ENCODE measurements at places on chromosomes 12 and 14. TPM values are rescaled to one million over a fixed set of nuclear protein-coding genes. Genes with fewer than 3 reads are reported as not detected.

GRCh38 chr12:77236066-77236465 lies 170.7 kb upstream of the E2F7 start:
- ATAC-seq: no peak

DNA sequence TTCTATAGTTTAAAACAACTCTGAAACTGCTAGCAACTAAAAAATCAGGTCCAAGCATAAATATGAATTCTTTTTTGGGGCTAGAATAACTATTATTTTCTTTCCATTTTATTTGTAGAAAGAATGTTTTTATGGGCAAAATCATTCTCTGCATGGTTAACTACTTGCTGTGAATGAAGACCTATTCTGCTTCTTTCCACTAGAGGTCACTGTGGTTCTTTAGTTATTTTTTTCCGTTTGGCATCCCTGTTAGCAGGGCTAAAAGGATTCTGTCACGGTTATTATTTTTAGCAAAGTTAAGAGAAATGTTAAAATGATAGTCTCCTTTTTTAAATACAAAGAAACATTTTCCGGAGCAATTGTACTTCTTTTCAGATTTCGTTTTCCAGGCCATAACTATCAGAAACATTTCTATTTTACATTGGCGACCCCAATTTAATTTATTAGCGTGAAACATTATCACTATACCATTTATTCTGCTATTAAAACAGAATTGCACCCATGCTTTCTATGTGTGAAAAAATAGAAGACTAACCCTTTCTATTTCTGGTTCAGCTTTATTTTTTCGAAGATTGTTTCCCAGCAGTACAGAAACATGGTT lies 404.8 kb downstream of the ATP23 start:
- no peak for ATAC-seq

DNA sequence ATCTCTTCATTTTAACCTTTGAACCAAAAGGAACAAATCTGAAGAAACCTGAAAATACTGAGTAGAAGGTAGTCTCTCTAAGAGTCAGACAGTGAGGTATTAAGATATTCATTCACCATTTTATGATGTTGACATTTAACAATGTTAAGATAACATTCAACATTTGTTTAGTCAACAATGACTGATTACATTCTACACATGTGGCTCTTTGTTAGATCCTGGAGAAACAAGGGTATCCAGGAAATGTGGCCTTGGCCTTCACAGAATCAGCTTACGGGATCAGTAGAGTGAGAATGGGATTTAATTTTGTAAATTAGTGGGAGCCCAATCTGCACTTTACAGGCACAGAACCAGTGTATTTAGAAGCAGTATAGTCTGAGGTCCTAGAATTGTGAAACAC lies 355.5 kb downstream of the KCNH5 start:
- ATAC-seq: no peak

- ATAC-seq: no peak
These were observed 12.7 kb upstream of the TMCC3 start for GRCh38 chr12:94663071-94663470.

DNA sequence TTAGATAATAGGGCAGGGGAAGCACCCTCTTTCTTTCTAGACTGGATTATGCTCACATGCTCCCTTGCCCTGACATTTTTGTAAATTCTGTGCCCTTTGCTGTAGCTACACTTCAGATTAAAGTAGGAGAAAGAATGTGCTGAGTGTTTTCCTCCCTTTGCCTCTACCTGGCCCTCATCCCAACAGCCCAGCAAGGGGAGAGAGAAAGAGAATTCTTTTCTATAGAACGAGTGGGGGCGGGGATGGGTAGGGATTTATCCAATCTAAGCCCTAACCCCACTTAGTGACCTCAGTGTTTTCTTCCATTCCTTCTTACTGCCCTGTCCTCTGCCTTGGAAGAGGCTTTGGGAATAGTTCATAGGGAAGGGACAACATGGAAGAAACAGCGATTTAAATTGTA lies 13.5 kb downstream of the GPR84 start:
- no peak for ATAC-seq

DNA sequence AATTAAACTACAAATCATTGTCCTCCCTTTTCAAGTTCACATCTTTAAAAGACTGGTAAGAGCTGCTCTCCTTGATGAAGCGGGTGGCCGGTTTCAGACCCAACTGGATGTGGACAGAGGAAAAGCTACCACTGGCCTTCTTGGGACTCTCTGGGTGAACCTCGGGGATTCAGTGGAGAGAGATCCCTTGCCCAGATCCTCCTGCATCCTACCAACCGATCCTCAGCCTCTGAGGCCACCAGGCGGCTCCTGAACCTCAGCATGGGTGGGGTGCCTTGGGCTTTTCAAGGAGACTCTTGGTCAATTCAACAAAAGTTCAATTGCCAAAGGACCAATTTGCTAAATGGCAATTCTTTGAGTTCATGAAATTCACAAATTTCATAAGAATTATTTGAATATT lies 84.5 kb downstream of the ZFP36L1 start:
- ATAC-seq: no peak

DNA sequence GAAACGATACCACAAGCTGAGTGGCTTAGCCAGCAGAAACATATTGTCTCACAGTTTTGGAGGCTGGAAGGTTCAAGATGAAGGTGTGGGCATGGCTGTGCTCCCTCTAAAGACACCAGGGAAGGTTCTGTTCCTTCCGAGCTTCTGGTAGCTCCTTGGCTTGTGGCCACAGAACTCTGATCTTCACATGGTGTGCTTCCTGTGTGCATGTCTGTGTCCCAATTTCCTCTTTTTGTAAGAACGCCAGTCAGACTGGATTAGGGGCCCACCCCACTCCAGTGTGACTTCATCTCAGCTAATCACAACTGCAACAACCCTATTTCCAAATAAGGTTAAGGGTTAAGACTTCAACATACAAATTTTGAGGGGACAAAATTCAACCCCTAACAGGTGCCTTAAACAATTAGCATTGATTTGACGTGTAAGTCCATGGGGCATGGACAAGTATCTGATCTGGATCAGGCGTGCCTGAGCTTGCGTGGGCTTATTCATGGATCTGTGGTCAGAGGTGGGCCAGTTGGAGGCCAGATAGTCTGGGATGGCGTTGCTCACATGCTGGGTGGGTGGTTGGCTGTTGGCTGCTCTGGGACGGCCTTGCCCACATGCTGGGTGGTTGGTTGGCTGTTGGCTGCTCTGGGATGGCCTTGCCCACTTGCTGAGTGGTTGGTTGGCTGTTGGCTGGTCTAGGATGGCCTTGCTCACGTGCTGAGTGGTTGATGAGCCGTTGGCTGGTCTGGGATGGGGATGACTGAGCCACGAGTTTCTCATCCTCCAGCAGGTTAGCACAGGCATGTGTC lies 88.5 kb downstream of the LGMN start:
- ATAC-seq: peak; percentile 3

- no peak for ATAC-seq
These were observed 29.5 kb downstream of the VPS37B start for GRCh38 chr12:122866379-122866778.

DNA sequence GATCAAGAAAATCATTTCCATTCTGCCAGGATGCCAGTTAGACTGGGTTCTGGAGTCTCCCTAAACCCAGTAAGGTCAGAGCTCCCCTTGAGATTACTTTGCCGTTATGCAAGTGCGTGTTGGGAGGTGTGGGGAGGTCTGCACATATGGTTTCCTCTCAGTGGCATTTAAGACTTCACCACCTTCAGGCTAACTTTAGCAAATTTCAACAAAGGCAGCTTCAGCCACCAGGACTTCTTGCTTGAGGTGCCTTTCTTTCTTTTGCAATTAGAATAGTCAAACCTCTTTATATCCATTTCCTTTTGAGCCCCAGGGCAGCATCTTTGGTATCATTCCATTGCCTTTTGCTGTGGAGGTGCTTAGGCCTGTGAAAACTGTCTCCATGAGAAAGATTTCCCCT lies 117.2 kb upstream of the CCND2 start:
- no peak for ATAC-seq

DNA sequence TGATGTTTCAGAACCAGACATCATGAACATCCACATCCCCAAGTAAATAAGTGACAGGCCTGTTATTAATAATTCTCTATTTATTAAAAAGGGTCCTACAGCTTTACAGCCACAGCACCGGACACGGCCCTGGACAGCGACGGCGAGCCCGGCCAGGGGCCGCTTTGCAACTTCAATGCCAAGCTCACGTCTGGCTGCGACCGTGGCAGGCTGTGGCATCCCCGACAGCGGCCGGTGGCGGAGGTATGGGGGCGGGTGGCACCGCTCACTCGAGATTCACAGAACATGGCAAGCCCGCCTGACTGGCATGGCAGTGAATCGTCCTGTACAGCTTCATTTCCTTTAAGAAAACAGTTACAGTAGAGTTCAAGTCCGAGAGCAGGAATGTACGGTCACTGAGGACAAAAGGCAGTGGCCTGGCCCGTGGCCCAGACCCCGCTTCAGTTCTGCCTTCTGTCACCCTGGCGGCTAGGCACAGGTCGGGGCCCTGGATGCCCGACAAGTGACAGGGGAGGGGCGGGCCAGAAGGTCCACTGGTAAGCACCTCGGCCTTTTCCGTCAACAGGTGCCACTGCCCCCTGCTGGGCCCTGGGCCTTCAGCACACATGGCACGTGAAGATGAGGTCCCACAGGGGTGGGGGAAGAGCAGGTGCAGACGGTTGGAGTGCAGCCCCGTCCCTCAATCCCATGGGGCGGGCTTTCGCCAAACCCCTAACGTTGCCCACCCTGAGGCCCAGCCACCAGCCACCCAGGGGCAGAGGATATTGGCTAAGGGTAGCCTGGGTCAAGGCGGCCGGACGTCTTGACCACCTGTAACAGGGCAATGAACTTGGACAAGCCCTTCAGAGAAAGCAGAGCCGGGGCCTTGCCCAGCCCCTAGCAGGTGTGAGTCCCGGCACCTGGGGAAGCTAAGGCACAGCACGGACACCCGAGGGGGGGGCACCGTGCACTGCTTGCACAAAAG lies 30.3 kb downstream of the HIP1R start:
- no peak for ATAC-seq

DNA sequence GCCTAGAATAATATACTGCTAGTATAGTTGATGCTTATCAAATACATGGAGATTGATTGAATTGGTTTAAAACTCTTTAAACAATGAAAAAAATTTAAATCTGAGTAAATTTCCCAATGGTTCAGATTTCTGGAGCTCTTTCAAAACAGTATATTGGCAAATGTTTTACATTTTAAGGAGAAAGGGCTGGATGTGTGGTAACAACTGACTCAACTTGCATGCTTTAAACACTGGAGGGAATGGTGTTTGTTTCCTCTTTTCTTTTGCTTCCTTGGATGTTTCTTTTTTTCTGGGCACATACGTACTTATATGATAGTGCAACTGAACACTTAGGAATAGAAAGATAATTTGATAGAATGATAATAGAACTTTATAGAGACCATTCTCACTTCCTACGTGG lies 73.8 kb upstream of the RFX4 start:
- no peak for ATAC-seq

DNA sequence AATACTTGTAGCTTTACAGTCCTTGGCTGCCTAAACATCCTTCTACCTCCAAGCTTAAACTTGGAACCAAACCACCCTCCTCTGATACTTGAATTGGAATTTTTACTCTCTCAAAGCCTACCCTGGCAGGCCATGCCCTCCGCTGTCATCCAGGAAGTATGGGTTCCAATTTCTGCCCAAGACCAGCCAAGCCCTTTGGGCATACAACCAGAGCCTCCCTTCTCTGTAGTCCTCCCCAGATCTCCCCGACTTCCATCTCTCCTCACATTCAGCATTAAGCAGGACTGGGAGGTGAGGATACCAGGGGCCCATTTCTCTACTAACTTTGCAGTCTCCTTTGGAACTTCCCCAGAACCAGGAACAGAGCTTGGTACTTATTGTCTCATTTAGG lies 369 bp upstream of the DHH start:
- no peak for ATAC-seq

- ATAC-seq: no peak
These were observed 20.7 kb upstream of the TEX22 start for GRCh38 chr14:105377555-105378182.

GRCh38 chr14:71474301-71475265 lies 457.6 kb upstream of the RGS6 start:
- ATAC-seq: no peak

DNA sequence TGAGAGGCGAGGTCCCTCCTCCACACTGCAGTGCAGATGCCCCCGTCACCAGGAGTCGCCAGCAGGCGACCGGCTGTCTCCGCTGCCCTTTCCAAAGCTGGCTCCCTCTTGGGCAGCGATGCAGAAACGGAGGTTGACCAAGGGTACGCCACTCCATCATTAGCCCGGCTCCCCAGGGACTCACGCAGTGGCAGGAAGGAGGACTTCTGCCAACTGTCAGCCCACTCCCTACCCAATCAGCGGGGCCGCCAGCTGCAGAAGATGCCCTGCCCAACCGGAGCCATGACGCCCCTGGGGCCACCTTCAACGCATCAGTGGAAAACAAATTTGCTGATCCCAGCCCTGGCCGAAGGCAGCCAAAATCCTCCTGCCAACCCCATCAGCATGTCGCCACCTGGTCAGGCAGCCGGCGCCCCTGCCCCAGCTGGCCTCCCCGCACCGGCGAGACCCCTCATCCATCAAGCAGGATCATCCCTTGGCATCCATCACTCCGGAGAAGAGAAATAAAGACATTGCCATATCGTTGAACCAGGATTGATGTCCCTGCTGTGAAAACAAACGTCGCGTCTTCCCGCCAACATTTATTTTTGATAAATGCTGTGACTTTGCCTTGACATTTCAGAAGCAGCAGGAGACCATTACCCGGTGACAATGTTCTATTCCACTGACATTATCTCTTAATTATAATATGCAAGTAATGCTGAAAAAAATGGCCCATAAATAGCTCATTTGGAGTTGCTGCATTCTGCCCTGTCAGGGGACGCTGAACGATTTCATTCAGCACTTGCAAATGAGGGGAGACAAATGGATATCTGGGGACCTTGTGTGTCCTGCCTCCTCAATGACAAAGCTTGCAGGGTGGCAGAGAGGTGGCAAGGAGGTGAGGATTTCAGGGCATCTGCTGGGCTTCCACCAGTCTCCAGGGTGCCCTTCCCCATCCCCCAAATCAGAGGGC lies 105.1 kb downstream of the SCARB1 start:
- no peak for ATAC-seq

GRCh38 chr14:44846232-44846824 lies 115.4 kb downstream of the KLHL28 start:
- ATAC-seq: no peak

- ATAC-seq: no peak
These were observed 12.8 kb downstream of the SLC38A2 start for GRCh38 chr12:46359667-46360280.

GRCh38 chr12:68792952-68793351 lies 15.0 kb upstream of the MDM2 start:
- peak; percentile 74 for ATAC-seq

Gene CCDC196
- not detected for total RNA-seq

Gene CELA1
- total RNA-seq: not detected

Gene KLRF1
- not detected for total RNA-seq

Gene RBM25
- total RNA-seq: 66.5 TPM

Gene KRT73
- total RNA-seq: not detected

Gene JPH4
- not detected for total RNA-seq

Gene TMPRSS12
- not detected for total RNA-seq

Gene OTX2
- total RNA-seq: not detected

Gene CIPC
- 8.5 TPM for total RNA-seq

Gene SMCO3
- total RNA-seq: not detected

Gene AICDA
- total RNA-seq: not detected

Gene KLRK1
- 0.24 TPM for total RNA-seq

Gene ETFBKMT
- total RNA-seq: 0.24 TPM

Gene PPP2R5C
- total RNA-seq: 283 TPM

Gene ST8SIA1
- 2.5 TPM for total RNA-seq
